Epithelial cell of esophagus (primary cell): ENCODE measurements at places on chromosomes 11 and 22.

GRCh38 chr11:11311169-11311568 lies 41.9 kb downstream of the CSNK2A3 start:
- DNase-seq = no peak

GRCh38 chr11:111737444-111738210 lies 28.6 kb downstream of the PPP2R1B start:
- no peak for DNase-seq

- peak; percentile 44 for DNase-seq
Observed at GRCh38 chr11:18540207-18541009, 13.7 kb upstream of the TSG101 start.

GRCh38 chr22:38843201-38843656 lies 599 bp downstream of the NPTXR start:
- peak; percentile 63 for DNase-seq

GRCh38 chr22:30887861-30888260 lies 80.7 kb downstream of the MORC2 start:
- DNase-seq = no peak

GRCh38 chr11:86145439-86146156 lies 76.7 kb upstream of the PICALM start:
- DNase-seq = no peak

DNA sequence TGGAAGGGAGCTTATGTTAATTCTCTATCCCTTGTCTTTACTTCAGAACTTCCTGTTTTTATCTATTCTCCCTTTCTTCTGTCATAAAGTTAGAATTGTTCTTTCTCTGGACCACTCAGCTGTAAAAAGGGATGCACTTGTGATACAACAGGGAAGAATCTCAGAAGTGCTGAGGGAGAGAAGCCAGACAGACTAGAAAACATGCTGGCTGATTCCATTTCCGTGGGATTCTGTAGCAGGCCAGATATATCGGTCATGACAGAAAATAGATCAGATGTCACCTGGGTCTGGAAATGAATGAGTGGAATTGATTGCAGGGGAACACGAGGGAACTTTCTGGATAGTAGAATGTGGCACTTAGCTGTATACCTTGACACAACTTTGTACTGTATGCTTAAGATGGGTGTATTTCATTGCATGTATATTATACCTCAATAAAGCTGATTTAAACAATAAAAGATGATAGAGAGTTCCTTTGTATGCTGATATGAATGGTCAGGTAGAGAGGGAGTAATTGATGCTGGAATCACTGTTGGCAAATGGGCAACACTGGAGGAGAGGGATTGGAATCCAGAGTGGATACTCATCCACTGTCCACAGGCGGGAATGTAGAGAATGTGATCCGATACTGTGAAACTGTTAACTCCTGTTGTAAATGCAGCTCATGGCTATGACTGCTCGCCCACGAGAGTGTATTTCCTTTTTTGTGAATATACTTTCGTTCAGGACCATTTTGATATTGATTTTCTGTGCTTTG lies 59.6 kb downstream of the ATXN10 start:
- peak; percentile 4 for DNase-seq

DNA sequence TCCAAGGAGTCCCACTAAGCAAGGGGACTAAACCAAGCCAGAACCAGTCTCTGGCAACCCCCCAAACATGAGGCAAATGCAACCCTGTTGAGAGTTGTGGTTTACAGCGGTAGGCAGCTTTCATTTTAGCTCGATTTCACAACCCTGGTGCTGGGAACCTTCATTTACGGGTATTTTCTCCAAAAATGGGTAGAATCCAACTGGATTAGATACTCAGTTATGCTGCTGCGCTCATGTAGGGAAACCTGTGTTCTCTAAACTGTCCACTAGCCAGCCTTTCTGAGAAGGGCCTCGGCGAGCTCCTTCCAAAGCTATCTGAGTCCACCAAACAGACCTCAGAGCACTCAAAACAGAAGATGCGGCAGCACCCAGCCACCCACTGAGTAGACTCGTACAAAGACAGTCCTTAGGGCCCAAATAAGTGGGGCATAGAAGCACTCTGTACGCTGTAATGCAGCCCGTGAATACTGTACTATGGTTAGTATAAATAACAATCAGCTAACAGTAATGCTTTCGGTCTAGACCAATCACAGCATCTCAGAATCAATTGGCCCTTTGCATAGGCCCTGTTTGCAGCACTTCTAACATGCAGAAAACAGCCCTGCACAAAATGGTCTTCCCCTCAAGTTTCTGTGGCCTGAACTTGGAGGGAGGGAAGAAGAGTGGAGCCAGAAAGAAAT lies 104.7 kb downstream of the ETS1 start:
- DNase-seq = no peak

- peak; percentile 52 for DNase-seq
Observed at GRCh38 chr11:115208808-115209259, 295.4 kb downstream of the CADM1 start.

DNA sequence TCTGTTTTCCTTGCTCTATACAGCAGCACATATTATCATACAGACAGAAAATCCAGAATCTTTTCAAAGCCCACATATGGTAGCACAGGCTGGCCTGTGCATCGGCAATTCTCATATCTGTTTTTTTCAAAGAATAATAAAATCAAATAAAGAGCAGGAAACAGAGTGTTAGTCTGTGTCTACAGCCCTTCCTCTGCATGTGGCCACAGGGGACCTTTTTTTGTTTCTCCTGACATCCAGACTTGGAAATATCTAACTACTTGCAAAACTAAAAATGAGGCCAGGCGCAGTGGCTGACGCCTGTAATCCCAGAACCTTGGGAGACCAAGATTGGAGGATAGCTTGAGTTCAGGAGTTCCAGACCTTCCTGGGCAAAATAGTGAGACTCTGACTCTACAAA lies 20.3 kb downstream of the LAYN start:
- no peak for DNase-seq

GRCh38 chr11:106552694-106553203 lies 465.5 kb downstream of the GUCY1A2 start:
- DNase-seq = no peak

DNA sequence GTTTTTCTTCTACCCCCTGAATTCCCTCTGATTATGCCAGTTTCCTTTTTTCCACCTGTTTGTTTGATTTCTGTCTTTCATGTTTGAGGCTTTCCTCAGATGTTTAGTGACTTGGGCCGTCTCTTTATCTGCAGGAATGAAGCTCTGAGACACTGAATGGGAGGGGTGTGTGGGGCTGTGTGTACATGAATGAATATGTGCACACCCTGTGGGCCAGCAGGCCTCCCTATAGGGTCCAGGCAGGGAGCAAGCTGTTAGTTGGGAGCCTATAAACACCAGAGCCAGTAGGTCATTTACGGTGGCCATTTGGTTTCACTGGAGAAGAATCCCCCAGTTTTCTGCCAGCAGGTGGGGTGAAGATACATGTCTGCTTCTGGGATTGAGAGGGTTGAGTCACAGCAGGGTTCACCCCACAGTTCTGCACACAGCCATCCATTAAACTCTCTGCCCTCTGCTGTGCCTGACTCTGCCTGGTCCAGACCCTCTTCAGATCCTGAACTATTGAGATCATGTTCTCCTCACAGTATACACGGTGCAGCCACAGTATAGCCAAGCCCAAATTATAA lies 34.8 kb downstream of the BARX2 start:
- peak; percentile 46 for DNase-seq

DNA sequence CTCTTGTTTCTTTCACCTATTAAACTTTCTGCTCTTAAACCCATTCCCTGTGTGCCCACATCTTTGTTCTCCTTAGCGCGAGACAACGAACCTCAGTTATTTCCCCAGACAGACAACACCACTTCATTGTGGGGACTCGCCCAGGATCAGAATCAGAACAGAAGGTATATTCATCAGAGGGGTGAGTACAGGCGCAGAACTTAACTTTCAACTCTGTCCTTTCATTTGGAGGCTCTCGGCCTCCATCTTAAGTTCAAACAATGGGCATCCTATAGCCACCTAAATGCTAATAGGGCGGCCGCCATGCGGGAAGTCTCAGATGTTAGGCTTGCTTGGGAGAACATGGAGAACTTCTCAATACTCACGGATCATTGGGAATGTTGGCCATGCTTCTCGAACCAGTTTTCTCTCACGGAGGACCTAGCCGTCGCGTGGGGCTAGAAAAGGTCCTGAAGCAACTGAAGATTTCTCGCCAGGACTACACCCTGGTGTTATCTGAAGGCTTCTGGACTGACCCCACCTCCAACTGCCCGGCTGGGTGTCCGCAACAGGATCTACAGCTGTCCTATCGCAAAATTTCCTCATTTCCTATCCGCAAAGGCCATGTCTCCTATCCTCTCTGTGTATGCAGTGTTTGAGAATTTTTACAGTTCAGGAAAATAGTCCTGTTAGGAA lies 13.4 kb upstream of the HYLS1 start:
- no peak for DNase-seq

DNA sequence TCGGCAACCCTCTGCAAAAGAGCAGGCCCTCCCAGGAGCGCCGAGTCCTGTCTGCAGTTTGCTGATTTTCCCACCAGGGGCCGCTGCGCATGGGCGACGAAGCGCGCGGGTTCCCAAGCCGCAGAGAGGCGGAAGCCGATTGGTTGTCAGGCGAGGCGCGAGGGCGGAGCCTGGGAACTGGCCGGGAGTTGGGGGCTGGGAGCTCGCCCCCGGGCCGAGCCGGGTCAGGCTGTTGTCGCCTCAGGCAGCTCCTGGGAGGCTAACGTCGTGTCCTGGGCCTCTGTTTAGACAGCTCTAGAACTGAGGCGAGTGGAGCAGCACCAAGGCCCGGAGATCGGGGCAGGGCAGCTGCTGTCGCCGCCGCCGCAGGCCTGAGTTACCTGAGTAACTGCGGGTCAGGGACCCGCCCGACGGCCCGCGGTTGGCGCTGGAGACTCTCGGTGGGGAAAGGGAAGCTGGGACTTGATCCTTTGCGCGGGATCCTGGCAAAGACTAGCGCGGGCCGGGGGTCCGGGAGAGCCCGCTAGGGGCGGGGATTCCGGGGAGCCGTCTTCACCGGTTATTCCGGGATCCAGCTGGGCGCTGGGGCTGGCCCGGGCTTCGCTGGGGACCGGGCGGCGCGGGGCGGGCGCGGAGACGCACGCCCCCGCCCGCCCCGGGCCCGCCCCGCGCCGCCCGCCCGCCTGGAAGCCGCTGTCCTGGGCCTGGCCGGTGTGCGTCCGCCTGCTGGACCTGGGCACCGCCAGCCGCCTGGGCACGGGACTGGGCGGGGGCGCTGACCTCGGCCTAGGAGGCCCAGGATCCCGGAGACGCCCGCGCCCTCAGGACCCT lies at the start of gene STIM1:
TSS of gene STIM1 (plus strand) at position 688 of the 831 bp plus-strand sequence. CDS start 607 bp downstream, outside the sequence.
- DNase-seq = peak; percentile 93

GRCh38 chr11:72203163-72203562 lies 11.2 kb downstream of the FOLR1 start:
- DNase-seq = peak; percentile 61

DNA sequence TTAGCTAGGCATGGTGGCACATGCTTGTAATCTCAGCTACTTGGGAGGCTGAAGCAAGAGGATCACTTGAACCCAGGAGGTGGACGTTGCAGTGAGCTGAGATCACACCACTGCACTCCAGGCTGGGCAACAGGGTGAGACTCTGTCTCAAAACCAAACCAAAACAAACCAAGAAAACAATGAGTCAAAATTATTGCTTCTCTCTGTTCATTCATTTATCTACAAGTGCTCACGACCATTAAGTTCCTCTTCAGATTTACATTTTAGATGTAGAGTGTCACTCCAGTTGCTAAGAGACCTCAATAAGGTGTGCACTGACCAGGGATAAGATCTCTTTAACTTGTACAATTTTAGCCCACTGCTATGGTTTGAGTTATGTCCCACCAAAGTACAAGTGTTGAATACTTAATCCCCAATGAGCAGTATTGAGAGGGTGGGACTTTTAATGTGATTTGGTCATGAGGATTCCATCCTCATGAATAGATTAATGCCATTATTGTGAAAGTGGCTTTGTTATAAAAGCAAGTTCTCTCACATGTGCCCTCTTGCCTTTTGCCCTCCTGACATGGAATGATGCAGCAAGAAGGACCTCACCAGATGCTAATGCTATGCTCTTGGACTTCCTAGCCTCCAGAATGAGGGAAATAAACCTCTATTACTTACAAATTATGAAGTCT lies 7.8 kb downstream of the HNRNPUL2 start:
- no peak for DNase-seq

DNA sequence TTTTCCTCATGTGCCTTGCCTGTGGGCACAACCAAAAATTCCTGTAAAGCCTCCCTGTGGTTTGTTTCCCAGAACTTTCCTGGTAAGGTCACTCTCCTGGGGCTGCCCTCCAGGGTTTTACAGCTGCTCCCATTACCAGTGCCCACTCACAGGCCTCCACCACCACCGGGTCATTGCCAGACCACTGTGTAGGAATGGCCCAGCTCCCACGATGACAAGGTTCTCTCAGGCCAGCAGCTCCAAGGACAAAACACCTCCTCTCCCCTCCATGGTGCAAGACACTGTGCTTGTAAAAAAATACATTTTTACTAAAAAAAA lies 96.1 kb upstream of the AKIP1 start:
- no peak for DNase-seq

DNA sequence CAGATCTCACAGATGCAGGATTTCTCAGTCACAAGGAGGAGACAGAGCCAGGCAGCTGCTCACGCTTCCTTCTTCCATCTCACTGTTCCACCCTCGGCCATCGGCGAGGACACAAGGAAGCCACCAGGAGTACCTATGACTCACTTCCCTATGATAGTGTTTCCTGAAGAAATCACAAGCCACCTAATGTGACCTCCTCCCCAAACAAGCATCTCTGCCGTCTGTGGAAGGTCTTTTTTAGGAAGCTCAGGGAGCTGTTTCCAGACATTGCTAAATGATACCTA lies 672.7 kb downstream of the TBC1D22A start:
- DNase-seq = no peak

- no peak for DNase-seq
Observed at GRCh38 chr11:41309111-41309522, 150.3 kb downstream of the LRRC4C start.

DNA sequence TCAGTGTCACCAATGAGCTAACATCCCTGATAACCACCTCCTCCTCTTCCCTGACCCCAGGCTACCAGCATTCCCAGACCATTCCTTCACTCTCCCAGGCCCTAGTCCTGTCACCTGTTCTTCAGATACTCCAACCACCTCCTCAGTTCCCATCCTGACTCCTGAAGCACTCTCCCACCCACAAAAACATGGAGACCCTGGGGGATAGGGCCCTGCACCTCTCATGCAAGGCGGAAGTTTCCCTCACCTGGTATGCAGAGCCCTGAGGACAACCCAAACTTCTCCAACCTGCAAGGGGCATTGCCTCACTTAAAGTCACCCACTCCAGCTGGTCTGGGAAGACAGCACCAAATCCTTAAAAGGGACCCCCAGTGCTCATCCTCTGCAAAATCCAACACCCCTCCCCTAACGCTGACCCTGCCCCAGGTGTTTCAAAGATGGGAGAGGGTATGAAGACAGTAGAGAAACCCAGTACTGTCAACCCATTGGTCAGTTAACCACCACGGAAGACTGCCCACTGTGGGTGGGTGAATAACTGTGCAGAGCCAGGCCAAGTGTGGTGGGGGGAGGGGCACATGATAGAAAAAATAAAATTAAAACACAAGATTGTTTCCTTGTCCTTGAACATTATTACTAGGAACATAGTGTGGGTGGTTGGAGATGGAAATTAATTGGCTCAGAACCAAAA lies 1.4 kb downstream of the TNKS1BP1 start:
- peak; percentile 69 for DNase-seq
